CD4-positive, alpha-beta T cell treated with Interleukin-1 beta for 1 hour (primary cell): ENCODE measurements at places on chromosomes 5 and 9.

DNA sequence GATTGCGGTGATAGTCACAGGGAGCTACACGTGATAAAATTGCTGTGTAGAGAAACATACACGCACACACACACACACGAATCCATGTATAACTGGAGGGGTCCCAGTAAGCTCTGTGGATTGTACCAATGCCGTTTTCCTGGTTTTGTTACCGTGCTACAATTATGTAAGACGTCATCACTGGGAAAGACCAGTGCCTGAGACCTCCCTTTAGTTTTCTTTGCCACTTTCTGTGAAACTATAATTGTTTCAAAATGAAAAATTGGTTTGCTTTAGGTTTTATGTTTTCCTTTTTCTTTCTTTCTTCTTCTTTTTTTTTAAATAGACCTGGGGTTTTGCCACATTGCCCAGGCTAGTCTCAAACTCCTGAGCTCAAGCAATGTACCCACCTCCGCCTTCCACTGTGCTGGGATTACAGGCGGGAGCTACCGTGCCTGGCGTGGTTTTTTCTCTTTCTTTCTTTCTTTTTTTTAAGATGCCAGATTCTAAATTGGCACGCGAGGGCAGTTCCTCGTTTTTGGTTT is 21.3 kb downstream of the OR2V2 start:
- DNase-seq: no peak

DNA sequence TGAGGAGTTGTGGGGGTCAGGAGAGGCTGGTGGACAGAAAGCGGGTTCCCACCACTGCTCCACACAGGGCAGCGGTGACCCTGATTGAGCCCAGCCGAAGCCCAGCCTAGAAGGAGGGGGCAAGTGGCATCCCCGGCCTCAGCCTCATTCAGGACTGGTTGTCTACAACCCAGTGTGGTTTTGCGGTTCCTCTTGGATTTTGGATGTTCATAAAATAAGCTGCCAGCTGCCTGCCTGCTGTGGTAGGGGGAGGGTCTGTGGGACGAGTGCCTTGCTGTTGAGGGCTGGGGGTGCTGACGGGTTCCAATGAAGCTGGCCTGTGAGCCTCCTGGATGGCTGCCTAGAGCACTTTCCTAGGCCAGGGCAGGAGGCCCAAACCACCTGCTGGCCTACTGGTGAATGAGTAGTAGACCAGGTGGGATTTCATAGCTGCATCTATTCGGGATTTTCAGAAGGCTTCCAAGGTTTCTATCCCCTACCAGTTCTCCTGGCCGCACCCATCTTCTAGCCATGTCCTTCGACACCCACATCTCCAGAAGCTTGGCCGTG is 102.4 kb downstream of the NDFIP1 start:
- DNase-seq: no peak

DNA sequence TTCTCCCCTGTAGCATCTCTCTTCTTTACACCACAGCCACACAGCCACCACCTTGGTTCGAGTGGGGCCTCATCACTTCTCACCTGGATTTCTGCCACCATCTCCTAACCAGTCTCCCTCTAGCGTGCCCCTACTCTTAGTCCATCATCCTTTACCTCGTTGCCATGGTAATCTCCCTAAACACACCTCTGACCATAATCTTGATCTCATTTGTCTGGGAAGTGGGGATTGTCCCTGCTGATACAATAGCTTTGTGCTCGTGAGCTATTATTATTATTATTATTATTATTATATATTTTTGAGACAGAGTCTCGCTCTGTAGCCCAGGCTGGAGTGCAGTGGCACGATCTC is 76.5 kb upstream of the HSPA9 start:
- no peak for DNase-seq

GRCh38 chr9:77667151-77667550 is 19.0 kb upstream of the GNA14 start:
- DNase-seq: no peak

DNA sequence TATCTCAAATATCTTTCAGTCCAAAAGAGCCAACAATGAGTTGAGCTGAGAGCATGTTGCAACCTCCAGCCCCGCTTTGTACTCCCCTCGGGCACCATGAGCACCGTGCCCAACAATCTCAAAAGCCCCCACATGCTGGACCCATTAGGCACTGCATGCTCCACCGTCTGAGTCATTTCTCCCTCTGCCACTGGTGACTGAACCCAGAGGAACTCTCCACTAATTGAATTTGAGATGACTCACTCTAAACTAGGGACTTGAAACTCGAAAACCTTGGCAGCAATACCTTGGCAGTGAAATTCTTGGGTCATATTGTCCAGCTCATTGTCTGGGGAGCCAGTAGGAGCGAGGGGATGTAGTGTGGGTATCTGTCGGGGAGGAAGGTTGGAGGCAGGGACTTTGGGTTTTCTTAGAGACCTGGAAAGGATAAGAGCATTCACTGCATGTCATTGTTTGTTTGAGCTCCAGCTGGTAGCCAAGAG is 49.9 kb upstream of the SLIT3 start:
- DNase-seq: no peak

GRCh38 chr5:172886974-172887501 is 53.0 kb downstream of the ERGIC1 start:
- DNase-seq: peak; percentile 83

DNA sequence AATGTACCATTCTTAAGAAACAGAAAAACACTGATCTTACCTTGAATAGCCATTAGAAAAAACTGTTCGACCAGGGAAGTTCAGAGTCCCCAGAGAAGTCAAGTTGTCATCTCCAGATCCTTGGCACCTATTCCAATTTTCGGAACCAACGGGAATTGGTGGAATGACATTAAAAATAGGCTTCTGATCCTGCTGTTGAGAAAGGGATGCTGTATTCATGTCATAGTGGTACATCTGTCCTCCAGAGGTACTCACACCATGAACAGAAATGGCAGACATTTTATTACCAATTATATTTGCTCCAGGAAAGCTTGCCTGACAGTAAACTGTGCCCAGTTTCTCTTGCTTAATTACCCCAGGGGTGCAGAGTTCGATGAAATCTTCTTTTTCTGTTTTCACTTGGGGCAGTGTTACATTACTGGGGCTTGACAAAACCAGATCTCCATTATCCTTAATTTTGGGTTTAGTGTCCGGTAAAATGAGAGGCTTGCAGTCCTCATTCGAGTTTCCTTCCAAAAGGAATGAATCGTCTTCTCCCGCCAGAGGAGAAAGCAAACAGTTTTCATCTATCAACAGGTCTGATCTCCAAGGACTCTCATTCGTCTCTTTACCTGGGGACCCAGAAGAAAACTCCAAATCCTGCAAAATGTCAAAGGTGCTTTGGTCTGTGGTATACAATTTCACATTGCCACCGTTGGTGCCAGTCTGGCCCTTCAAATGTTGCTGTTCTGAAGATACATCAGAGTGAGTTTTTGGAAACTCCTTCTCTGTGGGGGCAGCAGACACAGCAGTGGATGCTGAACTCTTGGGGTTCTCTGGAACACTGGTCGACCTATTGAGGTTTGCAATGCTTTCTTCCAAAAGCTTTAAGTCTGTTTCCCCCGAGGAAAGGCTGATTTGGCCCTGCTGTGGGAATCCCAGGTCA is 3.6 kb downstream of the NR3C1 start:
- no peak for DNase-seq

- no peak for DNase-seq
Observed at GRCh38 chr9:127614961-127615360, 2.9 kb downstream of the STXBP1 start.

- no peak for DNase-seq
Observed at GRCh38 chr5:91277093-91277626, 106.0 kb downstream of the ARRDC3 start.

DNA sequence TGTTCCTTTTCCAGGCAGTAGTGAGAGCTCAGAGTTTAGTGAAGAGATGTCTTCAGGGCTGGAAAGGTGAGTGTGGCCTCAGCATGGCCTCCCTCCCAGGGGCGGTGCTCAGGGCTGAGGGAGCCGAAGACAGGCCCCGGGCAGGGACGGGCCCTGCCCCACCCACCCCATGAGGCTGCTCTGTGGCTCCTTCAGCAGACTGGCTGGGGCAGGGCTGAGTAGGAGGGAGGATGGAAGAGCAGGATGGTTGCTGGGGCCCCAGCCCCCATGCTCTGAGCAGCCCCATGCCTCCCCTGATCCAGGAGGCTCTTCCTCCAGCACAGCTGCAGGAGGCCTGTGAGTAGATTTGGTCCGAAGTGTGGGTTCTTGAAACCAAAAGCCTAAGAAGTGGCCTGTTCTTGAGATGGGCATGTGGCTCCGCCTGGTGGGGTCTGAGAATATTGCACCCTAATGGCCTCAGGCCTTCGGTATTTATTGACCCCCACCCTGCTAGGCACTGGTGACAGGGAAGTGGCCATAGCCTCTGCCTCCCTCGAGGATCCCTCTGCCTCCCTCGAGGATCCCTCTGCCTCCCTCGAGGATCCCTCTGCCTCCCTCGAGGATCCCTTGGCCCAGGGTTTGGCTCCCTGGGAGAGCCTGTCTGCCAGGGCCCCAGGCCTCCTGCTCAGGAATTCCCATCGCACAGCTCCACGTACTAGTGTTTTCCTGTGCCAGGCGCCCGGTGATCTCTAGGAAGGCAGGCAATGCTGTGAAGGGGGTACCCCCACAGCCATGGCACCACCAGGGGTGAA is 65.4 kb upstream of the GARNL3 start:
- DNase-seq: peak; percentile 69

DNA sequence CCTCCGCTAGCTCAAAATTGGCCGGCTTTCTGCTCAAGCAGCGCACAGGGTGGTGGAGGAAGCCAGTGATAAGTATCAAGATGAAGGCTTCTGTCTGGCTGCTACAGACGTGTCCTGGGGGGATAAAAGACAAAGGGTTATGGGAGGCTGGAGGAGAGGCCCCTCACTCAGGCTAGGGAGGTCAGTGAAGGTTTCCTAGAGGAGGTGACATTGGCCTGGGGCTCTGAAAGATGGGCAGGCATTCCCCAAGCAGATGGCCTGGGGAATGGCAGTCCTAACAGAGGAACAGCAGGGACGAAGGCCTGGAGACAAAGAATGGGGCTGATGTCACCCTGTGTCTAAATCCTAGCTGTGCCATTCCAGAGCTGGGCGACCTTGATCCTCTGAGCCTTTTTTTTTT is 32.3 kb downstream of the OLFML2A start:
- DNase-seq: no peak

DNA sequence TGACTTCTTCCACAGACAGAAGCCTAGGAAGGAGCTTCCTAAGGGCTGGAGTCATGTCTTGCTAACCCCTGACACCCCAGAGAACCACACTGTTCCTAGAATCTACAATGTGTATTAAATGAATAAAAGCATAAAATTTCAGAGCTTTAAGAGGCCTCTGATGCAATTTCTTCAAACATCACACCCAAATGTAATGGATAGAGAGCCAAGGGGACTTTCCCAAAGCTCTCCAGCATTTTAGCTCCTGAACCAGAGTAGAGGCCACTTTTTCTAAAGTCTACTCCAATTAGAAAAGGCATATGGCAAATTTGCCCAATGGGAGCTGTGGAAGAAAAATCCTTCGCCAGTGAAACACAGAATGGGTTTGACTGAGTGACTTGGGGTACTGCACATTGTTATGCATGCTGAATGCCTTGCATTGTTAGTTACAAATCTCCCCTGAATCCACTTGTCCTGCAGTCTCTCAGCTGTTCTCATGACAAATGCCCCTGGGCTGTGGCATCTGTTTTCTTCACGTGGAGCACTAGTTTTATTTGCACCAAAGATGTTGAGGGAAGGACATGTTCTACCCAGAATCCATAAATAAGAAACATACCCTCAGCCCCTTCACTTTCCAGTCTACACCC is 334.0 kb downstream of the ASTN2 start:
- DNase-seq: no peak

- DNase-seq: no peak
Observed at GRCh38 chr5:150598821-150599273, 41.6 kb upstream of the SYNPO start.

GRCh38 chr5:78903861-78904260 is 81.2 kb downstream of the ARSB start:
- no peak for DNase-seq

DNA sequence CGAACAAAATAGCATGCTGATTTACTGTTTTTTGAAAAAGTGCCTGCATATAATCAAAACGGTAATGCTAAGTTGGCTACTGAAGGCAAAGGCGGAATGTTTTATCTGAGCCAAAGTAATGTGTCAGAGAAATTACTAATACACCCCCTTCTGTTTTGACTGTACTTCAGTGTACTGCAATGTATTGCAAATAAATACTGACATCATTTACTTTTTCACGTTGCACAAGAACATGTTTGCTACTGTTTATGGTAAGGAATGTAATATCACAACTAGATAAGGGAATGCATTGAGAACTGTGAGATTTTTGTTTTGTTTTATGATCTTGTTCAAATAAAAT is 813 bp upstream of the AGTPBP1 start:
- no peak for DNase-seq

GRCh38 chr5:145681686-145682085 is 153.5 kb downstream of the PRELID2 start:
- peak; percentile 23 for DNase-seq

DNA sequence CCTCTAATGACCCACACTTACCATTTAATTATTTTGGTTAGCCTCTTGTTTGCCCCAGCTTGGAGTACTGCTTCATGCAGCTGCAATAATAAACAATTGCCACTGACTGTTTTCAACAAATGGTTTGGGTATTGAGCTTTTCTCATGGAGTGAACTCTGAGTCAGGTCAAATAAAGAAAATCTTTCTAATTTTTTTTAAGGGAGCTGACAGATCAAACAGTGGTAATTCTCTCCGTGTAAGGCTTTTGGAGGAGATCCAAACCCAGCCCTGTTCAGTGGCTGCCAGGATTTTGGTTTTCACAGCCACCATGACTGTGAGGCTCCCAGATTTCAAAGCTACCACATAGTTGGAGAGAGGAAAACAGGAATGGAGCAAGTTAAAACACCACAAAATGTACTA is 110.7 kb upstream of the EFNA5 start:
- no peak for DNase-seq

DNA sequence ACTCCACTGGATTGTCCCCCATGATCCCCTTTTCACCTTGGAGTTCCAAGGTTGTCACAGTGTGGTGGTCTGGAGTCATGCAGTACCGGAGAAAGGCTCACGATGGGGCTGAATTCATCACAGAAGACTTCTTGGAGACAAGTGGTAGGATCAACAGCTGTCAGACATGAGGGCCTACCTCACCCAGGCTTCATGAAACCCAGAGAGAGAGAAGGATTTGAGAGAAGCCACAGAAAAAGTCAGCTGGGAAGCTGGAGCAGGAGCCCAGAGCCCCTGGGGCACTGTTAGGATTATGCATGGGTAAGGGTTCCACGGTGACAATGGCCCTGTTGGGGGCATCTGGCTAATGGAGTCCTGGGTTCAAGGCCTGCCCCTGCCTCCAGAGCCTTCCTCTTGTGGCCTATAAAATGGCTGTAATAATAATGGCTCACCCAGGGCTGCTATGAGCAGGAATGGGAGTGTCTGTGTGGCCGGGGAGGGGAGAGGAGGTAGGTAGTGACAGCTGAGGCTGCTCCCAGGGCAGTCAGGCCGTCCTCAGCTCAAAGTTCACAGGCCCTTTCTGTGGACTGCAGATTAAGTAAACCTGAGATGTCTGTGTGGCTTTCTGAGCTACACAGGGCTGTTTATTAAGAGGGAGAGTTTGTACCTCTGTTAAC is 910 bp downstream of the TRIM14 start:
- peak; percentile 60 for DNase-seq
